Activated T-cell treated with anti-CD3 and anti-CD28 coated beads for 1 hour (primary cell): ENCODE measurements at places on chromosomes 1 and 21.

DNA sequence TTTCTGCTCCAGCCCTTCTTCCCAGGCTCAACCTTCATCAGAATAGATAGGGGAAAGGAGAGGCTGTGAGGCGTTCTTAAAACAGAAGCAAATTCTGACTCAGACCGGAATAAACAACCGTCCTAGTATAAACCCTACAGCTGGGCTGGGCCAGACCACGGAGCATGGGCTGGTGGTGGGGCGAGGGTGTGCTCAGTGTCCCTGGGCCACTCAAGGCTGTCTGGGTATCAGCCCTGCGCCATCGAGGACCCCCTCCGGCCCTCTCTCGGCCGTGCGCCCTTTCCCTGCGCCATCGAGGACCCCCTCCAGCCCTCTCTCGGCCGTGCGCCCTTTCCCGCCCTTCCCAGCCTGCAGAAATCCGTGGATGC is 36.0 kb downstream of the CAPN2 start:
- DNase-seq = no peak

GRCh38 chr1:36534711-36535412 is 52.1 kb upstream of the CSF3R start:
- DNase-seq = no peak

- DNase-seq = no peak
Observed at GRCh38 chr1:230393722-230394121, 32.4 kb downstream of the PGBD5 start.

DNA sequence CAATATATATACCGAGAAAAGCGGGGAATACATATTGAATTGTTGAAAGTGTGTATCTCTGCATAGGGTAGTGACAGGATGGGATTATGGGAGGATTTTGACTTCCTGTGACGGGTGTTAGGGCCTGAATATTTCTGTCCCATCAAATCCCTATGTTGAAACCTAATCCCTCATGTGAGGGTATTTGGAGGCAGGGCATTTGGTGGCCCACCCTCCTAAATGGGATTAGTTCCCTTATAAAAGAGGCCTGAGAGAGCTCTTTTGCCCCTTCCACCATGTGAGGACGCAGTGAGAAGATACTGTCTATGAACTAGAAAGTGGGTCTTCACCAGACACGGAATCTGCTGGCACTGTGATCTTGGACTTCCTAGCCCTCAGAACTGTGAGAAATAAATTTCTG is 137.3 kb downstream of the ZSCAN20 start:
- DNase-seq = no peak

DNA sequence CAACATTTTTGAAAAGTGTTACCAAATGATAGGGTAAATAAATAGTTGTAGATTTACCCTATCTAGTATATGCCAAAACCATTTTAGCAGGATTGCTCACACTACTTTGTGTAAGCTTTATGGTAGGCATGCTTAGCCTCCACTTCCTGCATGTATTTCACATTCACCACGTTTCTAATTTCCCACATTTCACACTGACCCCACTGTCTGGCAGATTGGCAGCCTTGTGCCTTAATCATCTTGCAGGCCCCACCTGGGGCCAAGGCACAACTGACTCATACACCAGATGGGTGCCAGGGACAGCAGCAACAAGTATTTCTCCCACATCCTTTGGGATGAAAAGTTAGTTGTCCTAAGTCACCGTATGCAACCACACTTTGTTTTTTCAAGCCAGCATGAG is 21.2 kb upstream of the CENPF start:
- no peak for DNase-seq

- no peak for DNase-seq
Observed at GRCh38 chr21:42286416-42286815, 28.8 kb downstream of the TFF3 start.

DNA sequence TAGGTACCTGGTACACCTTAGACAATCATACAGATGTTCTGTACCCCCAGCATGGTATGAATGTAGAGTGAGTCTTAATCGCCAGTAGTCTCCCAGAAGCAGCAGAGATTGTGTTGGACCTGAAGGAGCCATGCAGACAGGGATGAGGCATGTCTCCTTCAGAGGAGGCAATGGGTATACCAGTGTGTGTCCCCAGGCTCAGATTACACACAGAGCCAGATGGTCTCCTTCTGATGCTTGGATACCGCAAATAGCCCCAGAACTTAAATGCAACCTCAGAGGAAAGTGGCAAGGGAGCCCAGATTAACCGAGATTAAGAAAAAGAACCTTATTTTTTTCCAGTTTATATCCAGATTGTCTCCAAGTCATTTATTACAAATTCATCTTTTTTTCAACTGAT is 96.8 kb upstream of the C21orf91 start:
- DNase-seq = no peak

DNA sequence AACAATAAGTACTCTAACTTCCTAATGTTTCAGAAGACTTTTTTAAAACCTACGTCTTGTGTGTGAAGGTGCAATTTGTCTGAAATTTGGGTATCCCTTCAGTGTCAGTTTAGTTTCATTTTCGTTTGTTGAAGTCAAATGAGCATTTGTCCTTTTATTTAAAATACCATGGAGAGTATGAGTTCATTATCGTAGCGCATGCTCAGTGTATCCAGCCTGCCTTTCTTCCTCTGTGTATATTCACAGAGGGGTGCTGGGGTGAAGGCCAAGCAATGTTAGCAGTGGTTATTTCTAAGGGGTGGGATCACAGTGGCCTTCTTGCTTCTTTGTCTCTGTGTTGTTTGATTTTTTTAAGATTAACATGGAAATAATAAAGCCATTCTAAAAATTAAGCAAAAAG is 43.2 kb downstream of the CNN3 start:
- no peak for DNase-seq

DNA sequence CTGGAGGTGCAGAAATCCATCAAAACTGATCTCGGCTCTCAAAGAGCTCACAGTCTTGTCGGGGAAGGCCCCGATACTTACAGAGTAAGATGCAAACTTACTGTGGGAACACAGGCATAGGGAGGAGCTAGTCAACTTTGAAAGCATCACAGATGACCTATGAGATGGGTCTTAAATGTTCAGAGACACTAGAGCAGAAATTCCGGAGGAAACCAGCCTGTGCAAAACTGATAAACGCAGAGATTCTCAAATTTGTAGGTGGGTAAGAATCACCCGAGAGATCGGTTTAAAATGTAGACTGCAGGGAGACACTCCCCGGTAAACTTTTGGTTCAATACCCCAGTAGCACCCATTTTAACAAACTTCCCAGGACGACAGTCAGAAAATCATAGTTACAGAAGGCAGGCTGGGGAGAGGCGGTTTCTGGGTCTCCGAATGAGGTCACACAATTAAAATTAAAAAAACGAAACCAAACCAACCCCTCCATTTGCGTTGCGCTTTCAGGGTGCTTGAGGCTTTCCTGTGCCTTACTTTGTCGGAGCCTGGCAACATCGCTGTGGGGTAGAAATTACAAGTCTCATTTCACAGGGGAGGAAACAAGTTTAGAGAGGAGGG is 755 bp upstream of the THRAP3 start:
- no peak for DNase-seq

GRCh38 chr21:29185633-29186032 is 55.2 kb downstream of the MAP3K7CL start:
- no peak for DNase-seq

- DNase-seq = no peak
Observed at GRCh38 chr21:40051801-40052200, 184.6 kb downstream of the PCP4 start.

- no peak for DNase-seq
Observed at GRCh38 chr21:36052860-36053714, 7.2 kb downstream of the SETD4 start.

- DNase-seq = no peak
Observed at GRCh38 chr1:83998205-83998497, 781 bp downstream of the TTLL7 start.

- no peak for DNase-seq
Observed at GRCh38 chr1:67636146-67636545, 48.9 kb upstream of the GADD45A start.

GRCh38 chr1:217392441-217392840 is 238.4 kb downstream of the GPATCH2 start:
- DNase-seq = no peak

DNA sequence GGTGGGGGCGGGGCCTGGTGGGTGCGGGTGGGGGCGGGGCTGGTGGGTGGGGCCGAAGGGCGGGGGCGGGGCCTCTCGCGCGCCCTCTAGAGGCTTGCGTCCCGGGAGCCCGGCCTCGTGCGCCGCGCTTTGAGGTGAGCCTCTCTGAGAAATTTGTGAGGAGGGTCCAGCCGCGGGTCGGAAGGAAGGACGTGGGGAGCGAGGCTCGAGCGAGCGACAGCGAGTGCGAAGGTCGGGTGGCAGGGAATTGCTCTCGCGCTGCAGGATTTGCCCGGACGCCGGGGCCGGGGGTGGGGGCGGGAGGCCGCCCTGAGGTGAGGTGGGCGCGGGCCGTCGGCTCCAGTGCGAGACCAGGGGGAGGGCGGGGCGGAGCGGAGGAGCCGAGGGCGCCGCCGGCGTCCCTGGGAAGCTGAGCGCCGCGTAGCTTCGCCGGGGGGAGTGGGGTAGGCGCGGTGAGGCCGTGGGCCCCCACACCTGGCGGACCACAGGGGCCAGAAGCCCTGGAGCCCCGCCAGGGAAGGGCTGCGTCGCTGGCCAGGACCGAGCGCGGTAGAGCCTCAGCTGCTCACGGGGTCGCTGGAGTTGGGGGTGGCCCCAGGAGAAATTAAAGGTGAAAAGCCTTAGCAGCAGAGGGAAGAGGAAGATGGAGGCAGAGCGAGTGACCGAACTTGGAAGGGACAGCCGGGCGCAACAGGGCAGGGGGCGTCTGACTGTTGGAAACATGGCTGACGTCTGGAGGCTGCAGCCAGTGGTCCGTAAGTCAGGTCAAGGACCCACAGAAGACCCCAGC is 754 bp upstream of the LSS start:
- DNase-seq = no peak

GRCh38 chr1:67052741-67053534 is 1.0 kb downstream of the SLC35D1 start:
- DNase-seq = peak; percentile 21

- DNase-seq = no peak
Observed at GRCh38 chr1:7517611-7518330, 253.3 kb upstream of the VAMP3 start.

GRCh38 chr1:232766241-232766890 is 38.9 kb upstream of the MAP10 start:
- no peak for DNase-seq

- no peak for DNase-seq
Observed at GRCh38 chr1:10788592-10789006, 7.8 kb downstream of the CASZ1 start.

DNA sequence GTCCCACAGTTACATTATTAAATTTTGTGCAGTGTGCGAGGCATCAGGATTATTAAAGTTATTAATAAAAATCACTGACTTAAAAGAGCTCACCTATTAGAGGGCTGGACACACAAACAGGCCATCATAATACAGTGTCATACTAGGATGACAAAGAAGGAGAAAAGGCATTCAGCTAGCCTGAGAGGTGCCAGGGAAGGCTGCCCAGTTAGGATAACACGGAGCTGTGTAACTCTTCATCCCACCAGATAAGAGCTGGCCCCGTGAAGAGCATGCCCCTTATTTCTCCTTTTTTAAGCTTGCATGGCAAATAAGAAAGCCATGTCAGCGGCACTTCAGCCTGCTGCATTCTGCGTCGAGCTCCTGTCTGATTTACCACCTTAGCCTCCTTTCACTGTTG is 109.5 kb downstream of the KCNK1 start:
- no peak for DNase-seq

GRCh38 chr1:242546849-242547729 is 22.6 kb upstream of the PLD5 start:
- DNase-seq = no peak

GRCh38 chr1:70075761-70076160 is 129.6 kb downstream of the LRRC40 start:
- DNase-seq = no peak

DNA sequence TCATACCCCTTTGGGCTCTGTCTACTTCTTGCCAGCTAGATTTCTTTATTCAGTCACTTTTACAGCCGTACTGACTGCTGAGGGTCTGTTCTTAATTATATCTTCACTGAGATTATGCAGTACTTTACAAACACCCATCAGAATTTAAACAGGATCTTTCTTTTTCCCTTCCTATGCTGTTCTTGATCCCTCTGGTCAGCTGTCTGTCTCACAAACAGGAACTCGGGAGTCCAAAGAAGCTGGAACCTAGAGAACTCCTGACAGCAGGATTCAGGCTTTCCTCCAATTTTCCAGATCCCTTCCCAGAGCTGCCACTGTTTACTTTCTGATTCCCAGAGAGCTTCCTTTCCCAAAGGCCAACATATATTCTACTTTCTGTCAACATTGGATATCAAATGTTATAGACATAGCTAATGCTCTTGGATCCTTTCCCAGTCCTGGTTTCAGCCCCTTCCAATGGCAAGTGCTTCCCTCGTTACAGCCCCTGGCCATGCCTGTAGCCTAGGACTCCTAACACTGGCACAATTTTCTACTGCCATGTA is 59.5 kb downstream of the ATP2B4 start:
- no peak for DNase-seq

DNA sequence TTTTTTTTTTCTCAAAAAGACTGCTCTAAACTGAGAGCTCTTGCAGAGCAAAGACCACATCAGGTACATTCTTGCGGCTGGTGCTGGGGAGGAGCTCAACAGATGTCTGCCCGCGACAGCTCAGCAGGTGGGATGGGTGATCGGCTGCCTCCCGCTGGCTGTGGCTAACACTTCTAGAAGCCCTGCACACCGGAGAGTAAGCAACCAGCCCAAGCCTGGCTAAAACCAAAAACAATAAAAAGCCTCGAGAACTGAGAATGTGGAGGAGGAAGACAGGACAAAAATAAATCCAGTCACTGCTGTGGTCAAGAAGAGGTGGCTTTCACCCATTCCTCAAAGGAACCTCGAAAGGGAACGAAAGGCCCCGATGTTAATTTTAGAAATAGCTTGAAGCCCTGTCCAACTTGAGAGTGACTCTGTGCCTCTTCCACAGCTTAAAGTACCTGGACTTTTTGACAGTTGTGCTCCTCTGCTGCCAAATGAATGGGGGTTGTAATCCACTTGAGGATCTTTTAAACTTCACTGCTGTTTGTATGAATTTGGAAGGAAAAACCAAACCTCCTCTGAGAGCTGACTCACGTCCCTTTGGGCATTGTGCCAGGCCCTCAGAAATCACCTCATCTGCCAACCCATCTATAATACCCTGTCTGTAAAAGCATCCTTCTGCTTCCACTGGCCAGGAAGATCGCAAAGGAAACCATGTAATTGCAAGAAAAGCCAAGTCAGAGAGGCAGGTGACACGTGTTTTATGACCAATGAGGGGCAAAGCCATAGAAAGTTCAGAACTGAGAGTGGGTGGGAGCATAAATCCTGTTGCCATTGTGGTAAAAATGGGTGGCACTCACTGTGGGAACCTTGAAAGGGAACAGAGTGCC is 78.6 kb downstream of the KCNN3 start:
- peak; percentile 68 for DNase-seq

- no peak for DNase-seq
Observed at GRCh38 chr1:67863637-67864036, 30.4 kb upstream of the GNG12 start.

- DNase-seq = peak; percentile 21
Observed at GRCh38 chr1:37795340-37796125, 1.9 kb downstream of the MANEAL start.

GRCh38 chr1:44275991-44276405 is 62.7 kb downstream of the DMAP1 start:
- DNase-seq = no peak
